Cerebellar nuclear complex (tissue), 1 donor: ENCODE measurements at places on chromosomes 1 and 21.

- no peak for DNase-seq
Measured at GRCh38 chr1:34199927-34200326, 23.2 kb downstream of the C1orf94 start.

GRCh38 chr1:186648613-186649012, 31.6 kb downstream of the PTGS2 start:
- no peak for DNase-seq

DNA sequence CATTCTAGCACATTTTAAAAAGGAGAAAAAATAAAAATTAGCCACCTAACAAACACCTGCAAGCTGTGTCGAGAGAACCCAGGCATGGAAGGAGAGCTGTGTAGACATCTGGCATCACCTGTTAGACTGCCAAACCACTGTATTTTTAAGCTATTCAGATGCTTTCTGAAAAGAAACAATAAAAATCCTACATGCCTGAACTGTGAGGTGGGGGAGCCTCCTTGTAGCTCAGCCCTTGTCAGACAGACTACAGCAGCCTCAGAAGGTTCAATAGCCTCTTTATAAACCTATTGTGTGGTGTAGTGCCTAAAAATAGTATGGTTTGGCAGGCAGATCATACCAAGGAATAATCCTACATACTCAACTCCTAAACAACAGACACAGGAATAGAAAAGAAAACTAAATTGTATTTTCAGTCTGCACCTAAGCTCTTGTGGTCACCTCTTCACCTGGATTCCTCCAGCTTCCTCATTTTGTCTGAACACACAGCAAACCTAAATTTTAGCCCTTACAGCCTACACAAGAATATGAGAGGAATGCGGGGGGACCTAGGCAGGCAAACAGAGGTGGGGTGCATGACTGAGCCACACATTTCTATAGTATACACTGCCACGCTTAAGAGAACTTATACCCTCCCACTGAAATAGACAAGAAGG, 67.0 kb downstream of the SIPA1L2 start:
- no peak for DNase-seq

DNA sequence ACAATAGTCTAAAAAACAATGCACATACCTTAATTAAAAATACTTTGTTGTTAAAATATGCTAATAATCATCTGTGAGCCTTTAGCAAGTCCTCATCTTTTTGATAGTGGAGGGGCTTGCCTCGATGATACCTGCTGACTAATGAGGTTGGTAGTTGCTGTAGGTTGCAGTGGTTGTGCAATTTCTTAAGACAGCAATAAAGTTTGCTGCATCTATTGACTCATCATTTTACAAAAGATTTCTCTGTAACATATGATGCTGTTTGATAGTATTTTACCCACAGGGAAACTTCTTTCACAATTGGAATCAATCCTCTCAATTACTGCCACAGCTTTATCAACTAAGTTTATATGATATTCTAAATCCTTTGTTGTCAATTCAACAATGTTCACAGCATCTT, 7.6 kb downstream of the C1orf87 start:
- no peak for DNase-seq

- no peak for DNase-seq
Measured at GRCh38 chr1:86389307-86389706, 6.8 kb downstream of the ODF2L start.

DNA sequence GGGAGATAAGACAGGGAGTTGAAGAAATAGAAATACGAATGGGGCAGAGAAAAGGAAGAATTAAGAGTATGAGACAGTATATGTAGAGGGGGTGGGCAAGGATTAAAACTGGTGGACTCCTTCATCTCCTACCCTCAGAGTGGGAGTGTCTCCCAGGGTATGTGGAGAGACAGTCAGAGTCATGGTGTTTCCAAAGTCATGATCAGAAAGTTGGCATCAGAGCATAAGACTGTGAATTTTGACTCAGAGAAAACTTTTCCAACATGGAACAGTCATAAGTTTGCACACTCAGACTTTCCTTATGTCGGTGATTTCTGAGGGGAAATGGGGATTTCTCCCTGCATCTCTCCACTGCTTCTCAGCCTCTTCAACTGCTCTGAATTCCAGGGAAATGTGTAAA, 2.4 kb downstream of the CD84 start:
- no peak for DNase-seq

DNA sequence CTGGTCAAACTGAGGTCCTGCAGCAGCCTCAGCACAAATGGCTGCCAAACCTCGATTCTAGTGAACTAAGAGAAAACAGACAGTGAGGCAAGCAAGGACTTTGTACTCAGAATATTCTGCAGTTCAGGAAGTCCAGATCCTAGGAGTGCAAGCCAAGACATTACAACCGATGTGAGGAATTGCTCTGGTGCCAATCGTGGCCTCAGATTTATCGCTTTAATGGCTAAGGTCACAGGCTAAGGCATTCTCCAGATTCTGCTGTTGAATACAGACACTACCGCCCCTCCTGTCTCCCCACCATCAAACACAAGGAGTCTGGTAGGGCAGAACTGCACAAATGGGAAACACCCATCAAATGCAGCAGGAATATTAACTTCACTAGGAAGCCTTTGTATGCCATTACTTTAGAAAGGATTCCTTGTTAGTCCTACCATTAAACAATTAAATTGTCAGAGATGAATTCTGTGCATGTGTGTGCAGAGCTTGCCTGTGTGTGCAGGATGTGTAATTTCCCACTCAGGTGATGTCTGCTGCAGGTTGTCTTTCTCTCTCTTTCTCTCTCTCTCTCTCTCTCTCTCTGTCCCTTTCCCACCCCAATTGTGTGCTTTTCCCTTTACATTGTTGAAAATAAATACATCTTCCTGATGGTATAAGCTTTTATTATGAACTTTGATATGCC, 9.2 kb upstream of the SERTAD4 start:
- no peak for DNase-seq

DNA sequence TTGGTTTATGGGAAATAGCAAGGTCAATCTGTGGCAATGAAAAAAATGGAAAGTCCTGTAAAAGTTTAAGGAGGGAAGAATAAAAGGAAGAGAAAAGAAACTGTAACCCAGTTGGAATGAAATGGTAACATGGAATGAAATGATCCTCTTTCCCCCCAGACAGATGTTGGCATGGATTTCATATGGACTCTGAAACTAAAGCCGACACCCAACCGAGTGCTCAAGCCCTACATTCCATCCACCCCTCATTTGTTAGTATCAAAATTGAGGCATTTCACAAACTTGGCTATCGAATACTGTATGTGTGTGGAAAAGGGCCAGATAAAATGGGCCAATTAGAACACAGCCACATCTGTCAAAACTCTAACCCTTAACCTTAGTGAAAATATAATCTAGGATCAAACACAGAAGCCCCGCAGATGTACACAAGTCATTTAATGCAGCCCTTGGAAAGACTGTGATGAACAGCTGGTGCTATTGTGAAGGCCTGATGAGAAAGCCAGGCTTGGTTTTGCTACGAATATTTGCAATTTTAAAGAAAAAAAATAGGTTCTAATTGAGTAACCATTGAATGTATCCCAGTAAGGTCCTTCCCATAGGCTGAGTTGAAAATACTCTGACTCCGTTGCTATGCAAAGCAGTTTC, 72.6 kb upstream of the RGL1 start:
- DNase-seq: no peak

GRCh38 chr1:184078564-184079249, 27.2 kb downstream of the TSEN15 start:
- no peak for DNase-seq

DNA sequence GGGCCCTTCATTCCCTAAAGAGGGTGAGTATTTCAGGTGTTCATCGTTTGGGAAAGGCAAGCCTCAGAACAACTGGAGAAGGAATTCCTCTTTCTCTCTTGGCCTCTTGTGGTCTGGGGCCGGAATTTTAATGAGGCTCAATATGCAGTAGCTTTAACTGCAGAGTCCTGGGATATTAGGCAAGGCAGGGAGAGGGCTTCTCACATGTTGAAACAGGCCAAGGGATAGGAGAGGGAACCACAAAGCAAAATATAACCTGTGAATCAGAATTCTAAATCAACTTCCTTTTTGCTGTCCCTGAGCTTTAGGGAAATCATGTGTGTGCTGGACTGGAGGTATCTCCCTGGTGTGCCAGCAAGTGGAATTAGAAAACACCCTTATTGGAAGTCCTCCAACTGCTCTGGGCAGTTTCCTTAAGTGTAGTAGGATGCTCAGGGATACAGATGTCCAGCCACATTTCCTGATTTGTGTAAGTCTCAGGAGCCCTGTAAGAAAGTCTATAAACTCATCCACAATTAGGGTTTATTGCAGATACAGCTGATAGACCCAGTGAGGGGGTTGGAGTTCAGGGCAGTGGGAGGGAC, 215.8 kb upstream of the ZRANB2 start:
- DNase-seq: no peak

- no peak for DNase-seq
Measured at GRCh38 chr1:24744911-24745710, at the start of gene CLIC4. TSS of gene CLIC4 (plus strand) at chr1:24745447. CDS start at chr1:24745554, 107 bp downstream.

DNA sequence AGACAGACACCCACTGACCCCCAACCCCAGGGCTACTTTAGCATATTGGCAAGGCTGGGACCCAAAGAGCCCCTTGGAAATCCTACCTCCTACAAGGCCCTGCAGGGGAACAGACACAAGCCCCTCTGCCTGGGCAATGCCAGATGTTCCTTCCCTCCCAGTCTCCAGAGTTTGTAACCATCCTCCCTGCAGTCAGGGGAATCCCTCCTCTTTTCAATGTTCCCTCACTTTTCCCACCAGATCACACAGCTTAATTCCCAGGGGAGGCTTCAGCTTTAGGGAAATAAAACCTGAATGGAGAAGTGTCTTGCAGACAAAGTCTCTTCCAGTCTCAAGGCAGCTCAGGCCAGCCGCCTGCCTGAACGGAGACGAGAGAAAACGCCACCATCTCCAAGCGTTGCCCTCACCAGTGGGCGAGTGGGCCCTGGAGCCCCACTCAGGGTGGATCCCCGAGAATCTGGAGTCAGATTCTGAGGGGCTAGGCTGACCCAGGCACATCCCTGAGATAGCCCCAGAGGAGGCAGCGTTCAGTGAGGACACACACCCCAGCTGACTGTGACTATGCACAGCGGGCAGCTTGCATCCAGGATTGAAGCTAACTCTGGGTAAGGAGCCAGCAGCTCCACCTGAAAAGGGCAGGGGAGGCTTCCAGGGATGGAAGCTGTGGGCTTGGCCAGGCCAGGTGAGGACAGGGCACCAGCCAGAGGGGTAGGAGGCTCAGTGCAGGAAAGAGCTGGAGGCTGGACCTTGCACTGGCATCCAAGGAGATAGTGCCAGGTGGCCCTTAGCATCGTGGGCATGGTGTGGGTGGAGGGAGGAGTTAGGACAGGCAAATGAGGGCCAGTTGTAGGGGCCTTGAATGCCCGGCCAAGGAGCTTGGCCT, 44.0 kb upstream of the ZC3H12A start:
- no peak for DNase-seq

DNA sequence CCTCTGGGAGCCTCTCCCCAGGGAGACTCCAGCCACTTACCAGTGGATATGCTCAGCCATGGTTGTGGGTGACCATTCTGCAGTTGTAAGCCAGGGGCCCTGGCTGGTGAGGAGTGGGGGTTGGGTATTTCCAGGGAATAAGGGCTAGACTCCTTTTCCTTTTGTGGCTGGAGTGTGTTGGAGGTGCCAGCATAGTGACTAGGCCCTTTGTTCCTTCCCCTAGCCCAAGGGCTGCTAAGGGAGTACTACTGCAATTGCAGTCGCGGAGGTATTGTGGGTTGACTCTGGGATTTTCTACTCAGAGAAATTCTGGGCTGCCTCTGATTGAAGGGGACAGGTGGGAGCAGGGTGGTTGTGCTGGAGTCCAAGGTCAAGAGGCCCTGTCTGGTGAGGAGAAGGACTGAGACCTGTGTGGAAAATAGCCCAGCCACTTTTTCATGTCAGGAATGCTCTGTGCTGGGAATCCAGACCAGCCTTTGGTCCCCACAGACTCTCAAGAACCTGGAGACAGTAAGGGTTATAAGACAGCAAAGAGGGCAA, 43.1 kb downstream of the MROH9 start:
- no peak for DNase-seq

DNA sequence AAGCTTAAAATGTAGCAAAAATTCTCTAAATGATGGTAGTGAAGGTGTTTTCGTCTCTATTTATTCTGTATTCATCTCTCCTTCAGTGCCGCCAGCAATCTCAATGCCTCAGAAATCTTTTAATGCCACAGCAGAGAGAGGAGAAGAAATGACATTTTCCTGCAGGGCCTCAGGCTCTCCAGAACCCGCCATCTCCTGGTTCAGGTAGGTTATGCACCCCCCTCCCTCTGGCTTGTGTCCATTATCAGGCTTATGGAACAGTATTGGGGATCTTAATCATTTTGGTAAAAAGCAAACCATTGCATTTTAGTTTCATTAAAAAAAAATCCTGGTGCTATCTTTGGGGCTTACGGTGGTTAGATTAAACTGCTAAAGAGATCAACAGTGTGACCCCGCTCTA, 326.1 kb downstream of the NCAM2 start:
- DNase-seq: no peak

DNA sequence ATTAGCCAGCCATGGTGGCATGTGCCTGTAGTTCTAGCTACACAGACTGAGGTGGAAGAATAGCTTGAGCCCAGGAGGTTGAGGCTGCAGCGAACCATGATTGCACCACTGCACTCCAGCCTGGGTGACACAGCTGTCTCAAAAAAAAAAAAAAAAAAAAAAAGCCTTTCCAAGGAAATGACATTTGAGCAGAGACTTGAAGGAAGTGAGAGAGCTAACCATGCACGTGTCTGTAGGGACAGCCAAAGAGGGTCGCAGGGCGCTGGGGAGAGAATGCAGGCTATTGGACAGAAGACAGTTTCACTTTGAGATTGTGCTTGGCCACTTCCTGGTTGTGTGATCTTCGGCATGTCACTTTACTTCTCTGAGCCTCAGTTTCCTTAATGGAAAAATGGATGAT, 6.8 kb downstream of the HCRTR1 start:
- DNase-seq: no peak

- no peak for DNase-seq
Measured at GRCh38 chr1:57835620-57836019, 411.8 kb upstream of the DAB1 start.

GRCh38 chr1:205604825-205605505, 26.8 kb downstream of the ELK4 start:
- DNase-seq: no peak

- DNase-seq: no peak
Measured at GRCh38 chr1:44012404-44012803, 18.9 kb downstream of the SLC6A9 start.

DNA sequence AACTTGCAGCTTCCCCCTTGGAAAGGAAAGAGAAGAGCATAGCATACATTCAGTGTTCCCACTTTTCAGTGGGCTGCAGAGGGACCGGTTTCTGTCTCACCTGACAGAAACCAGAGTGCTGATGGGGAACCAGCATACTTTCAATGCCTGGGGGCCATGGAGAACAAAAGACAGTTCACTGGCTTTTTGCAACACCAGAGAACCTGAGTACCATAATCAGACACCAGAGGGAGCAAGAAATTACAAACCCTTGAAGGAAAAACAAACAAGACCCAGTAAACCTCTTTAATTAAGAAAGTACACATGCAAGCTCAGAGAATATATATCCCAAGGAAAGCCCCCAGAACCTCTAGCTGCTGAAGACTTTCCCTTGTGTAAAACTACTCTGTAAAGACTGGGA, 51.1 kb downstream of the CSMD2 start:
- DNase-seq: no peak

- no peak for DNase-seq
Measured at GRCh38 chr21:33317786-33318486, 6.8 kb upstream of the IFNAR1 start.

GRCh38 chr1:62417351-62417999, 19.4 kb upstream of the USP1 start:
- no peak for DNase-seq

- DNase-seq: no peak
Measured at GRCh38 chr1:64392109-64392508, 77.8 kb upstream of the CACHD1 start.

- DNase-seq: no peak
Measured at GRCh38 chr1:211938561-211938997, 96.8 kb downstream of the INTS7 start.

- DNase-seq: no peak
Measured at GRCh38 chr1:85378534-85378933, 86.4 kb downstream of the DDAH1 start.
